ENCODE measurements at places on chromosomes 11 and 22.

- no peak for DNase-seq
Observed at GRCh38 chr11:78957476-78958245, 383.0 kb upstream of the NARS2 start.

GRCh38 chr11:68650801-68651200 lies 33.5 kb upstream of the GAL start:
- DNase-seq = no peak

DNA sequence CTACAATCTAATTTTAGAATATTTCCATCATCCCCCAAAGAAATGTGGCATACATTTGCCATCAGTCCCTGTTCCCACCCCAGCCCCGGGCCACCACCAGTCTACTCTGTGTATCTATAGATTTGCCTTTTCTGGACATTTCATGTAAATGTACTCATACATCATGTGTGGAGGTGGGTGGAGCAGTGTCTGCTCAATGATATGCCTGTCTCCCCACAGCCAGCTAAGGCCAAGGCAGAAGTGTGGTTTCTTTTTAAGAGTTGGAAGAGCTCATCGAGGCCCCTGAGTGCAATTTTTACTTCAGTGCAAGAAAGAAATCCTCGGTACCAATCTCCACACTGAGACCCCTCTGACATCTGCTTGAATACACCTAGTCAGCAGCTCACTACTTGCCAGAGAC lies 80.5 kb downstream of the TP53I11 start:
- no peak for DNase-seq

- DNase-seq = no peak
Observed at GRCh38 chr11:108906329-108906728, 241.5 kb downstream of the DDX10 start.

- no peak for DNase-seq
Observed at GRCh38 chr11:123308077-123308476, 113.0 kb upstream of the CLMP start.
